ENCODE measurements at places on chromosomes 5 and 9. TPM values are rescaled to one million over a fixed set of nuclear protein-coding genes. Genes with fewer than 3 reads are reported as not detected.

The CATSPER3 gene
- total RNA-seq, result 0.61 TPM

DNA sequence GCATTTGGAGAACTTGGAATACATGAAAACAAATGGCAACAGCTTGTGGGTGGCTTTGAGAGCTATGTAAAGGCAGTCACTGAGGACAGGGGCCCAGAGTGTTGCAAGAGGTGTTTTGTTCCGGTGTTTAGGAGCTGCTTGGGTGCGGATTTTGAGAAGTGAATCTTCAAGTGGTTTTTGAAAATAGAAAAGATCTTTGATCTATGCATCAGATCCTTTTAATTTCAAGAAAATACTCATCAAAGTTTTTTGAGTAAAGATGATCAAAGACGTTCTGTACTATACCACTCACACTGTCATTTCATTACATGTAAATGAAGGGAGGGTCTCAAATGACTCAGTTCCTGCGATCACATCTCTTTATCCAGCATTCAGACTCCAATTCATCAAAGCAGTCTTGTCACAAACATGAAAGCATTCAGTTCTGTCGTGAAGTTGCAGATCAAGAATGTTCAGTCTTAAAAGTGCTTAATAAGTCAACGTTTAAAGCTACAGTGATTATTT is 112.5 kb downstream of the WDR41 start:
- DNase-seq, result no peak

DNA sequence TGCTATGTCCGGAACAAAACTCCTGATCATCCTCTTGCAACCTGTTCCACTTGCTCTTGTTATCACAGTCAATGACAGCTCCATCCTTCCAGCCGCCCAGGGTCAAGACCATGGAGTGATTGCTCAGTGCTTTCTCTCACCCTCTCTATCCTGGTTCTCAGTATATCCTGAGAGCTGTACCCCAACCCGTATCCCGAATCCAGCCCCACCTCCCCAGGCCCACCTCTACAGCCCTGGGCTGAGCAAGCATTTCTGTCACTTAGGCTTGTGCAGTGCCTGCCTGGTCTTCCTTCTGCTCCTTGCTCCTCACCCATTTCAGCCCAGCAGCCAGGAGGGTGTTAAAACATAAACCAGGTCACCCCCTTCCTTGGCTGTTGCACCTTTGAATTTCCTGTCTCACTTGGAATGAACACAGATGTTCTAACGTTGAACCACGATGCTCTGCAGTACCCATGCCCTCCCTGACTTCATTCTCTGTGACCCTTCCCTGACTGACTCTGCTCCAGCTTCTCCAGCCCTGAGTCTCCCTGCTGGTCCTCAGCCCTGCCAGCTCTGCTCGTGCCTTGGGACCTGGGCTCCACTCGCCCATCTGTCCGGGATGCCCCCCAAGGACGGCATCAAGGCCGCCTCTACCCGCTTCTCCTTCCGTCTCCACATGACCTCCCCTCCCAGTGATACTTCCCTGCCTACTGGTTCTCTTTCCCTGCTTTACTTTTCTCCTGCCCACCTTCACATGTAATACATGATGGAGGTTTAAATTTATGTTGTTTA is 110.0 kb downstream of the ICE1 start:
- DNase-seq, result no peak

- DNase-seq, result no peak
Observed at GRCh38 chr9:2962471-2963172, 118.7 kb upstream of the PUM3 start.

The CCDC152 gene
- total RNA-seq, result 0.45 TPM

The SPATA31C1 gene
- not detected for total RNA-seq

Data from mesenteric fat pad (tissue), 1 donor.